ENCODE measurements at places on chromosomes 7 and 10.

GRCh38 chr10:62813453-62813852, 2.7 kb downstream of the EGR2 start:
- no peak for DNase-seq

GRCh38 chr7:118642396-118642795, 417.9 kb downstream of the ANKRD7 start:
- DNase-seq = no peak

DNA sequence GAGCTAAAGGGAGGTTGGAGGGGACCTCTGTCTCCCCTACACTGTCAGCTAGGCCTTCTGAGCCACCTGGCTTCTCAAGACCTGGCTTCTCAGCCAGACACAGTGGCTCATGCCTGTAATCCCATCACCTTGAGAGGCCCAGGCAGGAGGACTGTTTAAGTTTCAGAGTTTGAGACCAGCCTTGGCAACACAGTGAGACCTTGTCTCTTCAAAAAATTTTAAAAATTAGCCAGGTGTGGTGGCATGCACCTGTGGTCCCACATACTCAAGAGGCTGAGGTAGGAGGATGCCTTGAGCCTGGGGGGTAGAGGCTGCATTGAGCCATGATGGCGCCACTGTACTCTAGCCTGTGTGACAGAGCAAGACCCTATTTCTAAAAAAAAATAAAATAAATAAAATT, 33.1 kb downstream of the PIP4K2A start:
- no peak for DNase-seq

- peak; percentile 84 for DNase-seq
Observed at GRCh38 chr10:6275022-6275997, 72.6 kb downstream of the PFKFB3 start.

DNA sequence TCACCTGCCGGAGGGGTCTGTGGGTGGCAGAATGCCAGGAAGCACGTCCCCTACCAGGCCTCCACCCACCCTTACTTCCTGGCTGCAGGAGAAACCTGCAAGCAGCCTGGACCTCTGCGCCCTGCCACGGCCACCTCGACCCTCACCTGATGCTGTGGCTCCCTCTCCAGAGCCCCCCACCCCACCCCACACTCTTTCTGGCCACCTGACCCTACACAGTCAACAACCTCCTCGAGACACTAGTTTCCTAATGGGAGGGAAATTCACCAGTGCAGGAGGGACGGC, 91.3 kb downstream of the PRKAG2 start:
- no peak for DNase-seq

DNA sequence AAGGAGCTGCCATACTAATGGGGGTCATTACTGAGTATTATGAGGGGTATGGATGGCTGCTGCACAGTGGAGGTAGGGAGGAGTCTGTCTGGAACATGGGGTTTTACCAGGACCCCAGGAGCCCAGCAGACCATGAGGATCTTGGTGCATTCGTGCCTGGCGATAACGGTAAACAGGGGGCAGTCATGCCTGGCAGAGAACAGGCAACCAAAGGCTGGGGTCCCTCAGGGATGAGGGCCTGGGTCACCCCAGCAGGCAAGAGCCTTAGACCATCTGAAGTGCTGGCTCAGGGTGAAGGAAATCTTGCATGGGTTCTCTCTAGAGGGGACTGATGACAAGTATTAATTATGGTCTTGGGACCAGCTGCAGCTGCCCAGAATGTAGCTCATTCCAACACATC, 46.1 kb downstream of the MYL10 start:
- DNase-seq = peak; percentile 3

GRCh38 chr10:114544045-114544659, 113.9 kb downstream of the ABLIM1 start:
- peak; percentile 82 for DNase-seq

DNA sequence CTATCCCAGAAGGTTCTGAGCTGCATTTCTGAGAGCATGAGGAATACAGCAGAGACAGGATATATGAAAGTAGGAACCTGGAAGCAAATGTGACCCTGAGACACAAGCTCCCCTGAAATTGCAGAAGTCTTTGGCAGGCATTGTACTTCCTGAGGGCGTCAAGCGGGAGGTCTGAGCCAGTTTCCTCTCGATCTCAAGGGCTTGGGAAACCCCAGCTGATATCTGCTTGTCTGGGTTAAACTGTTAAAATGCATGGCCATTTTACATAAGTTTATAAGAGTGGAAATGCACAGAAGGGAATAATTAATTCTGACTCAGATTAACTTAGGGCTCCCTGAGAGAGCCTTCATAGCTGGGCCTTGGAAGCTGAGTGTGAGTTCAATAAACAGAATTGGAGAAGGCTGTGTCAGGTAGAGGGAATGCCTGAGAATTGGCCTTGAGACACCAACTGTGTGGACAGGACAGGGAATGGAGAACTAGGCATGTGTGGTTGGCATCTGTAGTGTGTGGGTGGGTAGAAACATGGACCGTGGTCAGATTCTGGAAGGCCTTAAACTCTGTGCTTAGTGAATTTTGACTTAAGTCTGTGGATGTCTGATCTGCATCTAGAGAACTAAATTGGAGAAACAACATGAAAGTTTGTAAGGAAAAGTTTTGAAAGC, 53.3 kb downstream of the WIPF3 start:
- no peak for DNase-seq

GRCh38 chr10:132420981-132421846, 24.2 kb downstream of the PWWP2B start:
- DNase-seq = no peak

DNA sequence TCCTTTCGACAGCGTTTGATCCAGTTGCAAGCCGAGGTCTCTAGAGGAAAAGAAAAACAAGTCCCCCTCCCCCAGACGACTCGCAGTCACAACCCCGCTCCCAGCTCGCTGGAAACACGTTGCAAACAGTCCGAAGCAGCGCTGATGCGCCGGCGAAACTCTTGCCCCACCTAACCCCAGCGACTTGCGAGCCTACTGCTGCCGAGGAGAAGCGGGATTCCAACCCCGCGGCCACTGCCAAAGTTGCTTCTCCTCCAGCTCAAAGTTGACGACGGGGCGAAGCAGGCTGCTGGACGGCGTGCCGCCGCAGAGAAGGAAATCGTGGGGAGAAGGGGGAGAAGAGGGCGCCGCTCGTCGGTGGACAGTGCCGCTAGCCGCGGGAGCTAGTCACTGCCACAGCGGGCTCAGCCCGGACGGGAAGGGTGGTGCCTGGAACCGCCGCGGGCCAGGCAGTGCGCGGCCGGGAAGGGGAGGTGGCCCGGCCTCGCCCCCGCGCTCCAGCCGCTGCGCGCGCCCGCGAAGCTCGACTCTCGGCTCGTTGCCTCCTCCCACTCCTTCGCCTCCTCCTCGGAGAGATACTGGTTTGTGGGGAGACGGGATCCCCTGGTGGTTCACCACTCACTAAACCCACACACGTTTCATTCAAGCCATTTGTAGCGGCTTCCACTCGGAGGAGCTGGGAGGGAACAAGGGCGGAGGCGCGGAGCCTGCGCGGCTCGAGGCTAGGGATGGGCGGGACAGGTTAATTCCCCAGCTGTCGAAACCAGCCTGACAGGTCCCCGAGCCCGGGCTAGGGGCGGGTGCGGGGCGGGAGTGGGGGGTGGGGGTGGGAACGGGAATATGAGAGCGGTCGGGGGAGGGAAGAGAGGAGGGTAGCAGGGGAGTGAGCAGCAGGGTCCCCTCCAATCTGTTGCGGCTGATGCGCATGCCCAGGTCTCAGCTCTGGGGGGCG, at the start of gene GPR37:
GPR37 (minus strand) TSS at position 392 of the 952 bp plus-strand sequence. CDS start 816 bp downstream, outside the sequence.
- DNase-seq = peak; percentile 75

GRCh38 chr7:75879771-75880184, 944 bp downstream of the RHBDD2 start:
- DNase-seq = no peak

- DNase-seq = peak; percentile 93
Observed at GRCh38 chr7:151008511-151009323, 15.6 kb downstream of the ATG9B start.

GRCh38 chr10:123303581-123304337, 149.6 kb downstream of the BUB3 start:
- DNase-seq = no peak

- DNase-seq = no peak
Observed at GRCh38 chr7:71414490-71414889, 282.5 kb downstream of the GALNT17 start.

DNA sequence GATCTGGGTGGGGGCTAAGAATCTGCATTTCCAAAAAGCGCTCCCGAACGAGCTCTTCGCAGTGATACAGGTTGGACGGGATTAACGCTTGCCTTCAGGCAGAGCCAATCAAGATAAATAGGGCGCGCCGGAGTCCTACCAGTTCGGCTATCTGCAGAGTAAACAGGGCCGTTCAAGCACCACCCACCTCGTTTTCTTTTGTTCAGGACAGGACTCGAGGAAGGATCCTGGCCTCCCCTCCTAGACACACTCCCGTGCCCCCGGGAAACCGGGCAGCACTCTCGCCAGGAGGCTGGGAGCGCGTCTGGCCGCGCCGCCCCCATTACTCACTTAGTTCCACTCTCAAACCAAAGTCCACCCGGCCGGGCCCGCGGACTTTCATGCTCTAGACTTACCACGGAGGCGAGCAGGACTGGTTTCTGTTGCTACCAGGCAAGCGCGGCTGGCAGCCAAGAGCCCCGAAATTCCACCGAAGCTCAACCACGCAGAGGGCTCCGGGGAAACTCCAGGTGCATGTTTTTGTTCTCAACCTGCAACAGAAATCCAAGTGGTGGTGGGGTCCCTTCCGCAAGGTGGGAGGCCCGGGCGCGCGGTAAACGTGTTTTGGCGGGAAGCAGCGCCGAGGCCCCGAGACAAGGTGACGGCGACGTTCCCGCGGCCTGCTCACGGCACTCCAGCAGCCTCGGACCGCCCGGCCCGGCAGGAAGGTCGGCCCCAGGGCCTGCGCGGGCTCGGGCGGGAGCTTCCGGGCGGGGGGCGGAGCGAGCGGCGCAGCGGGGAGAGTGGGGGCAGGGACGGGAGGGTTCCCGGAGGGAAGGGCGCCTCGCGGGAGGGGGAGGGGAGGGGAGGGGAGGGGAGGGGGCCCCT, 12.7 kb downstream of the HNRNPF start:
- DNase-seq = peak; percentile 92

DNA sequence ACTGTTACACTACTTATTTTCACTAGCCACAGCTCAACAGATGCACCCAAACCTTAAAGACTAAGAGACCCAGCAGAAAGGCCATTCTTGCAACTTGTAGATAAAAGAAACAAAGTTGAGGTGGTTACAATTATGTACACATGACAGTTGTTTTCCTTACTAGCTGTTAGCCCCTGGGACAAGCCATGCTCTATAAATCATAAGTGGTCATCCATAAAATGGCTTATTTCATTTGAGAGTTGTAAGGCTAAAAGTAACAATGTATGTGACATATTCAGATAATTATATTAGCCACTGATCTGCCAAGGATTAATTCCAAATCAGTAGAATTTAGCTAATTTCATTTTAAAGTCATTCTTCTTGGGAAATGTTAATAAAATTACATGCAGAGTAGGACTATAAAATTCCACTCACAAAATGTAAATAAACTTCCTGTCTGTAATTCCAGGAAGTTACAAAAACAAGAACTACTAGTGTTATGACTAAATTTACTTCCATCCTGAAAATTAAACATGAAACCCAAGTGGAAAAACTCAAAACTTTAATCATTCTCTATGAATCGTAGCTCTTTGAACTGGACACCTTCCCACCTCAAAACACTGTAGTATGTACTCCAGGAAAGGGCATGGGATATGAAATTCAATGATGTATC, 13.3 kb downstream of the SLC37A3 start:
- DNase-seq = no peak

DNA sequence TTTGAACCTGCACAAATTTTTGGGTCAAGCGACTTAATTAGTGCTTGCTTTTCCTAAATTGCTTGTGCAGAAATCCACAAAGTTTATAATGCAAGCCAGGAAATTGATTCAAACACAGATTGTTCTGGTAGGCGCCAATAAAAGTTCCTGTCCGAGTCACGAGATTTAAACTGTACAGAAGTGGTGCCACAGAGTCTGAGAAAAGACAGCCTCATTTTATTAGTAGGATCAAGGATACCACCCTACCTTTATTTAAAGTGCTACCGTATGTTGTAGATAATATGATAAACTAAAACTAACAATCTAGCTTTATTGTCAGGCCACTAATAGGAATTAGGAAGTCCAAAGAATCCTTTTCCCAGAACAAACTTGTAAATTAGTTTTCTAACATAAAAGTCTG, 696.7 kb downstream of the TNS3 start:
- DNase-seq = no peak

GRCh38 chr7:29284696-29285443, 90.3 kb downstream of the CHN2 start:
- DNase-seq = no peak

DNA sequence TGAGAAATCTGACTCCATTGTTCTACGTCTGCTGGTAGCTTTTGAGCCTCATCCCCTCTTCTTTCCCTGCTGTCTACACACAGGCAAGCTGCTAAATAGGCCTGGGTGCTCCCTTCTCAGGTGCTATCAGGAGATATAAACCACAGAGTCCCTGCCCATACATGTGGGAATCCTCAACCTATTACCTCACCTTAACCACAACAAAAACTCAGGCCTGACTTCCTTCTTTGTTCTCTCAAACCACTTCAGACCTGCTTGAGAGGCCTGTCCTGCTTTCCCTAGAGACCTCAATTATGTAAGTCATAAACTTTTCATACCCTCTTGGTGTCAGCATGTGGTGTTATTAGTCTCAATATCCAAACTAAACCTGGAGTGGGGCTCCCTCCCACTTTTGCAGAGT, 75.0 kb upstream of the MAGI2 start:
- no peak for DNase-seq

DNA sequence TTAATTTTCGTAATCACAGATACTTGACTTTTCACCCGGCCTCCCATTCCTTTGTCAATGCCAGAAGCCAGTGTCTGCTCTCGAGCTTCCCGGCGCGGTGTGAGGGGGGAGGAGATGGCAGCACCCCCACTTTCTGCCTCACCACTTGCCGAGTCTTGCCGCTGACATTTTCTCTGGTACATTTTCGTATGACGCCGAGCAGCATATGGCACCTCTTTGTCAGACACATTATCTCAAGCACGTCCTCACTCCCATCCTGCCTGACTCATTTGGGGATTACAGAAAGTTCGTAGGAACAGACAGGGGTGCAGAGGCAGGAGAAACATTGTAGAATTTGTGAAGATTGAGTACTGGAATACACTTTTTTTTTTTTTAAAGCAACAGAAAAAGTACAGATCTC, 60.8 kb upstream of the SORCS3 start:
- DNase-seq = no peak

Measured in GM13976 (cell line).